ENCODE measurements at places on chromosomes 16 and 17. TPM values are rescaled to one million over a fixed set of nuclear protein-coding genes. Genes with fewer than 3 reads are reported as not detected.

DNA sequence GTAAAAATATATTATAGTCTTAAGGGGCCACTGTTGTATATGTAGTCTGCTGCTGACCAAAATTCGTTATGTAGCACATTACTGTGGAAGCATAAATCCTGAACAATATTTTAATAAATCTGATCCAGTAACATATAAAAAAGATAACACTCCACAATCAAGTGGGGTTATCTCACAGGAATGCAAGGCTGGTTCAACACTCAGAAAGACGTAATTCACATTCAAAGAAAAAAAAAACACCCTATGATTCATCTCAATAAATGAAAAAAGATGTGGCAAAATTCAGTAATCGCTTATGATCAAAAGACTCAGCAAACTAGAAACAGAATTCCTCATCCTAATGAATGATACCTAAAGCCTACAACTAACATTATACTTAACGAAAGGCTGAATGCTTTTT lies 47.8 kb downstream of the CREBBP start:
- no peak for DNase-seq

GRCh38 chr16:86298758-86299134 lies 211.6 kb upstream of the FOXF1 start:
- DNase-seq, result no peak

The RAB37 gene
- polyA plus RNA-seq, result 1.1 TPM

The NXPH3 gene
- 0.20 TPM for polyA plus RNA-seq

DNA sequence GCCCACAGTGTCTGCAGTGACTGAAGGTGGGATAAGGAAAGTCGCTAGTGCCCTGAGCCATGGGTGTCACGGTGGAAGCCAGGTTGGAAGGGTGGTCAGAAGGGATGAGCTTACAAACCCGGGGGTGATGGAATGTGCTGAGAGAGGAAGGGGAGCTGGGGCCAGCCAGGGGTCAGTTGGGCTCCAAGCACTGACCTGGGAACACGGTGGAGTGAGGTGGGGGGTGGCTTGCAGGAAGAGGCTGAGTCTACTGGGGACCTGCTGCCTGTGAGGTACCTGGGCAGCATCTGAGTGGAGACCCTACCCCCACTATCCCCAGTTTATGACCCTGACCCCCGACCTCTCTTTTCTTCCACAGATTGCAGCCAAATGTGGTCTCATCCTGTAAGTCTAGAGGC lies 3.1 kb downstream of the TMEM92 start:
- no peak for DNase-seq

DNA sequence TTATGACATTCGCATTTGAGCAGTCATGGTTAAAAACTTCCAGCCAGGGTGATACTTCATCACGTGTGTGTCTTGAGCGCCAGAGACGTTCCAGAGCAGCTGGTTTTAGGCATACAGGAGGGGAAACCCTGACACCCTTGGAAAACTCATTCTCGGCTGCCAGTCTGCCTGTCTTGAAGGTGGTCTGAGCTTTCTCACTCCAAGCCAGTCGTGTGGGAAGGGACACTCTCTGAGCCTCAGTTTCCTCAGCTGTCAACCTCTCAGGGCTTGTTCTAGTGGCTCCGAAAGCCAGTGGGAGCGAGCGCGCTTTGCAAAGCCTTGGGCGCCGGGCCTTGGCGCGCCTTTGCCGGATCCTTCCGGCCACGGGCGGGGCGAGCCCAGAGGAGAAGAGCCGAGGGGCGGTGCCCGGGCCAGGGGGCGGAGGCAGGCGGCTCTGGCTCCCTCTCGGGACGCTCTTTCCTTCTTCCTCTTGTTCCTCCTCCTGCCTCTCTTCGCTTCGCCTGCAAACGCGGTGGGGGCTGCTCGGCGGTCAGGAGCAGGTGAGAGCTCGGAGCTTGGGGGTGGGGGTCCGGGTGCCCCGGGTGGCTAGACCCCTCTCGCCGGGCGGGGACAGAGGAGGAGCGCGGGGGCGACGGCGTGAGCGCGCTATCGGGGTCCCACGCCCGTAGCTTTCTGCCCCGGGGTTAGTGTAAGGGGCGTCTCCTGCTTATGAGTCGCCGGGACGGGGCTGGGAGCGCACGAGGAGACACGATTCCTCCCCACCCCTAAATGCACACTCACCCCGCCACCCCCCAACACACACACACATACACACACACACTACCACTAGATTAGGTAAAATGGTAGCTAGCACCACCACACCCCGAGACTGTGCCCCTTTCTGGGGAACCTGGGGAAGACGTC lies at the start of gene LDAF1:
Gene LDAF1, plus strand, starts transcription at position 467 of the 903 bp plus-strand sequence. CDS start 2,509 bp downstream, outside the sequence.
- peak; percentile 75 for DNase-seq

The PITPNC1 gene
- 3.7 TPM for polyA plus RNA-seq

GRCh38 chr17:80780381-80781198 lies 211.1 kb upstream of the CHMP6 start:
- no peak for DNase-seq

The CLEC3A gene
- not detected for polyA plus RNA-seq

DNA sequence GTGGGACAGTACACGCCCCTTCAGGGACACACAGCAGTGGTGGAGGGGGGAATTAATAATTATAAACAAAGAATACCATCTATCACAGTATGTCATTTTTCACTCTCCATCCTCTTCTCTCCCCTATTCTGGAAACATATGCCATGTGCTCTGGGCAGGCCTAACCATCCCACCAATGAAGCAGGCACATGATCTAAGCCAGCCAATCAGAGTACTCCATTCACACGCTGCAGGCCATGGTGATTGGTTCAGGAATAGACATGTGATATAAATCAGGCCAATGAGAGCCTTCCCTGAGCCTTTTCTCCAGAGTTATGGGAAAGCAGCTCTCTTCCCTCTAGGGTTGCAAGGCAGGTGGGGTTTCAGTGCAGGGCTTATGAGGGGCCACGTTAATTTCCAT lies 36.5 kb downstream of the GSG1L start:
- peak; percentile 14 for DNase-seq

DNA sequence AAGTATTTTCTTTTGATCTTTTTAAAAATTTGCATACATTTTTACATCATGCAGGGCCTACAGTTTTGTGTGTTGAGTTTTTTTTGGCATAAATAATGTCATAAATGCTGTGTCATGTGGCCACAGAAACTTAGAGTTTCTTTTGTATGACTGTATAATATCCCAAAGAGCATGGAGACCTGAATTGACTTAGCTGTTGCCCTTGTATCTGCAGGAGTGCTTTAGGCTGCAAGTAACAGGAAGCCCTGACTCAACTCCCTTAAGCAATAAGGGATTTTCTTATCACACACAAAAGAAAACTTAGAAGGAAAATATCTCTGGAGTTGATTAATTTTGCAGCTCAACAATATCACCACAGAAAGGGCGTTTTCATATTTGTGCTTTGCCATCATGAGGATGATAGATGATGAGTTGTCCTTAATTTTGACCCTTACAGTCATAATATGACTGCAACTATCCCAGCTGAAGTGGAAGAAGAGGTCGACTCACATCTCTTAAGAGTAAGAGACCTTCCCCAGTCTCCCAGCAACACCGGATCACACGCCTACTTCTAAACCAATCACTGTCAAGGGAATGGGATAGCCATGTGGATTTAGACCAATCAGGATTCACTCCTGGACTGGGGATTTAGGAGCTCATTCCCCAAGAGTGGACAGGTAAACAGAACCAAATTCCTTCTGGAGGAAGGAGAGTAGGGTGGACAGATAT lies 138.9 kb downstream of the GSG1L start:
- no peak for DNase-seq

The PSMC3IP gene
- polyA plus RNA-seq, result 37.3 TPM

The CCL1 gene
- not detected for polyA plus RNA-seq

The KRTAP17-1 gene
- polyA plus RNA-seq, result not detected

The TEKT5 gene
- 0.09 TPM for polyA plus RNA-seq

DNA sequence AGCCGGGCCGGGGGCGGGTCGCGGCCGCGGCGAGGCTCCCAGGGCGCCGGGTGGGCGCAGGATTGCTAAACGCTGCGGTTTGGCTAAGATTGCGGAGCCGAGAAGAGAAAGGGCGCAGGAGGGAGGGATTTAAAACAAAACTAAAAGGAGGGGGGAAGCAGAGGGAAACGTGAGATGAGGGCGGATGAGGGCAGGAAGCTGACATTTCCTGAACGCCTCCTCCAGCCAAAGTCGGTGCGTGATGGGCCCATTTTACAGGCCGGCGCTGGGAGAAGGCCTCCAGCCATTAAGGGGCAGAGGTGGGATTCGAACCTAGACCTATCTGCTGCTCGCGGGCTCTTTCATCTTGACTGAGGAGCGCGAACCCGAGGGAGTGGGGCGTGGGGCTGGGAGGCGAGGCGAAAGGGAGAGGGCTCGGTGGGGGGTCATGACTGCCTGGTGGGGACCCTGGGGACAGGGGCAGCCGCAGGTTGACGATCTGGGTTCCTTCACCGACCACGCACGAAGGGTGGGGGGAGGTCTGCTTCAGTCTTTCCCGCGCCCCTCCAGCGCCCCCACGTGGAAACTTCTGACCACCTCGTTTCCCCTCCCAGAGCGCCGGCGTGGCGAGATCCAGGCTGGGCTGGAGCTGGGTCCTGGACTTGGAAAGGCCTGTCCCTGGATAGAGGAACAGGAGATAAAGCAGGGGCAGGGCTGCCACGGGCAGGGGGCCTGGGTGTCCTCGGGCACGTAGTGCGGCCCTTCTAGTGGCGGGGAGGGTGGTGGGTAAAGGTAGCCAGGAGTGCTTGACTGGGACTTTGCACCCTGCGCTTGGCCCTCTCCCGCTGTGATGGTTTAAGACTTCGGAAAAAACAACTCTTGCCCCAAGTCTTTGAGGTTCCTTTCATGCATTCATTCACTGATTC lies 3.8 kb upstream of the TAC4 start:
- peak; percentile 66 for DNase-seq

The RNF157 gene
- 6.6 TPM for polyA plus RNA-seq

DNA sequence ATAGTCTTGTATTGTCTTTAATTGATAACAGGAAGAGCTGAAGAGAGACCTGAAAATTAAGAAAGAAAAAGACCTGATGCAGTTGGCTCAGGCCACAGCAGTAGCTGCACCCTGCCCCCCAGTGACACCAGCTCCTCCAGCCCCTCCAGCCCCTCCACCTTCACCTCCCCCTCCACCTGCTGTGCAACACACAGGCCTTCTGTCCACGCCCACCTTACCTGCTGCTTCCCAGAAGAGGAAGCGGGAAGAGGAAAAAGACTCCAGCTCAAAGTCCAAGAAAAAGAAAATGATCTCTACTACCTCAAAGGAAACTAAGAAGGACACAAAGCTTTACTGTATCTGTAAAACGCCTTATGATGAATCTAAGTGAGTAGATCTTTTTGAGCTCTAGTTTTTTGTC lies 36.8 kb downstream of the C17orf58 start:
- DNase-seq, result no peak

The TRPV2 gene
- 0.62 TPM for polyA plus RNA-seq

DNA sequence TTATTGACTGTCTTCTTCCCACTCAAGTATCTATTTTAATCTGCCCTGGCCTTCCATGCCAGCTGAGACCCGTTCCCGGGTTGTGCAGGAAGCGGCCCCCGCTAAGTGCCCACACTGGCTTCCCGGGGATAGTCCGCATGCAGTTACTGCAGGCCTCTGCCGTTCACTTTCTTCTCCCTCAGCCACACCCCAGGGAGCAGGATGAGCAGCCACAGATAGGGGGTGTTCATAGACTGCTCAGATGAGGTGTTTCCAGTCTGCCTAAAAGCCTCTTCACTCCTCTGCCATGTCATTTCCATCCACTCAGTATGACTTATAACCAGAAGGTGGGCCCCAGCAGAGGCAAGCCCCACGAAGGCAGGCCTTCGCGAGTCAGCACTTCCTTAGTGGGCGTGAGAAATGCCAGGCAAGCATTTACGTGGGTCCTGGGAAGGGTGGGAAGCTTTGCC lies 7.7 kb downstream of the MED9 start:
- DNase-seq, result no peak

- DNase-seq, result no peak
Measured at GRCh38 chr17:72861811-72862210, 230.7 kb downstream of the SLC39A11 start.

The FZD2 gene
- 54.9 TPM for polyA plus RNA-seq

The PPP1R1B gene
- polyA plus RNA-seq, result not detected

The MILR1 gene
- 3.0 TPM for polyA plus RNA-seq

The PNMT gene
- polyA plus RNA-seq, result not detected

- DNase-seq, result no peak
Measured at GRCh38 chr16:10080051-10080772, 102.0 kb downstream of the GRIN2A start.

- peak; percentile 37 for DNase-seq
Measured at GRCh38 chr17:68351395-68351794, 60.1 kb downstream of the ARSG start.

The GPS1 gene
- 130 TPM for polyA plus RNA-seq
